ENCODE measurements at places on chromosomes 1 and 21. TPM values are rescaled to one million over a fixed set of nuclear protein-coding genes. Genes with fewer than 3 reads are reported as not detected.

DNA sequence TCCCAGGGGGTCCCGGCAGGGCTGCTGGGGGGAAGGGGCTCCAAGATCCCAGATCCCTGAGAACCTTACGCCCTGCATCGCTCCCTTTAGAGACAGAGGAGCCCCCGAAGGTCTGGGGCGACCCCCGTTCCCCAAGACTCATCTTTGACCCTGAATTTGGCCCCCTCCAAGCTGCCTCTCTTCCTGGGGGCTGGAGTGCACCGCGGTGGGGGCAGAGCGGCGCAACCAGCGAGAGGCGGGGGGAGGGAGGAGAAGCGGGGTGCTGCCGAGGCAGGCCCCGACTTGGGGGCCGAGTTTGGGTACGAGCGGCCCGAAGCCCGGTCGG, 5.4 kb upstream of the PLEKHG5 start:
- no peak for DNase-seq
- no peak overlapping the region for H3K27ac ChIP-seq
- peak overlapping the region; percentile 35 for H3K4me3 ChIP-seq

DNA sequence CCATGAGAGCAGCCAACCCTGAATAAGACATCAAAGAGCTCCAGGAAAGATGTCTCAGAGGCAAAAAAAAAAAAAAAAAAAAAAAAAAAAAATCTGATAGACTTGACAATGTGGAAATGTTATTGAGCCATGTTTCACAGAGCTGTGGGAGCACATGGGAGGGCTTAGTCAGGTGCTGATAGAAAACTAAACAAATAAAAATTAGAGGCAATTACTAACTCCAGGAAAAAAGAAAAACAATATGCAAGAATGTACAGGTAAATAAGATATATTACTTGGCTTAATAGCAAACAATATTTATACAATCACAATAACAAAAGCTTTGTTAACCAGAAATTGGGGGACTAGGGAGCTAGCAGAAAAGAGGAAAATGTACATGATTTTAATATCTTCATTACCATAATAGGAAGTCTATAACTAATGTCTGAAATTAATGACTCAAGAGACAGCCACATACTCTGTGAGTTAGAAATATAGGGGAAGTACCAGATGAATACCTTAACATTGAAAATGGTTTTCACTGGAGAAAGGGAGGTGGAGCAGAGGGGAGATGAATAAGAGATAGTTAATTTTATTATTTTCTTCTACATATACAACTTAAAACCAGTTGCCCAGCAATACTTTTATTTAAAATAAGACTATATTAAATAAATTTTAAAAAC, 16.9 kb upstream of the RGS16 start:
- DNase-seq: no peak
- peaks cover 14% of the 10 kb centered on the region for H3K27me3 ChIP-seq
- no peaks in the 10 kb centered on the region for H3K36me3 ChIP-seq
- H3K4me1 ChIP-seq: peaks cover 12% of the 10 kb centered on the region

GRCh38 chr1:47013293-47013692, 10.2 kb upstream of the CYP4X1 start:
- no peak for DNase-seq
- H3K36me3 ChIP-seq: no peaks in the 10 kb centered on the region
- H3K4me1 ChIP-seq: no peaks in the 10 kb centered on the region
- no peak overlapping the region for H3K4me3 ChIP-seq
- H3K27me3 ChIP-seq: no peaks in the 10 kb centered on the region
- H3K27ac ChIP-seq: no peak overlapping the region

DNA sequence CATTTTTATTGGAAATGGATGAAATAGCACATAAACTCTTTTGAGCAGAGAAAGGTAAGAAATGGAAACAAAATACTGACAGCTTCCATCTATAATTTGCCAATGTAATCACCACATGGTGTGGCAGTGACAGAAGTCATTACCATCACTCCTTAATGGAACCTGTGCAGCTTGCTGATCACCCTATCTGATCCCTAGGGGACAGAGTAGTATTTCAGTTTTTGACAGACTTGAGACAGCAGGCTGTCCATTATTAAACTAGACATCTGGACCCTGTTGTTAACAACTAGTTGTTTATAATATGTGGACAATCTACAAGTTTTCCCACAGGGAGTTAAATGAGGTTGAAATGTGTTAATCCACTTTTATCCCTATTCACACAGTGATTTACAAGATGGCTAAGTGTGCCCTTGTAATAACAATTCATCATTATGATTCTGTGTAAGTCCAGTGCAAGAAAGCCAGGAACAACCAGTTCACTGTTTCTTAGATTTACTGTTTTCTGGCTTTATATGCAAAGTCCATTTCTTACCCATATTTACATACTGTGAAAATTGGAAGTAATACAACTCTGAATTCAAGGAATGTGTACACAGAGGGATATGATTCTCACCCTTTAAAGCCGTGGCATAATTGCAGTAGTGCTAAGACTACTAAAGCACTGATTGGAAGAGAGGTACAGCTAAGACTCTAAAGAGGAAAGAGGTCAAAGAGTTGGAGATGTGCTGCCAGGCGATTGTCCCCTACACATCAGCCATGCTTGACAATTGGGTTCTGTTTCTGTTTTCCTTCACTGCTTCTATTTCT, 9.1 kb downstream of the KCNT2 start:
- no peaks in the 10 kb centered on the region for H3K36me3 ChIP-seq
- no peak overlapping the region for H3K4me3 ChIP-seq
- H3K27ac ChIP-seq: no peak overlapping the region
- no peak for DNase-seq
- no peaks in the 10 kb centered on the region for H3K4me1 ChIP-seq

DNA sequence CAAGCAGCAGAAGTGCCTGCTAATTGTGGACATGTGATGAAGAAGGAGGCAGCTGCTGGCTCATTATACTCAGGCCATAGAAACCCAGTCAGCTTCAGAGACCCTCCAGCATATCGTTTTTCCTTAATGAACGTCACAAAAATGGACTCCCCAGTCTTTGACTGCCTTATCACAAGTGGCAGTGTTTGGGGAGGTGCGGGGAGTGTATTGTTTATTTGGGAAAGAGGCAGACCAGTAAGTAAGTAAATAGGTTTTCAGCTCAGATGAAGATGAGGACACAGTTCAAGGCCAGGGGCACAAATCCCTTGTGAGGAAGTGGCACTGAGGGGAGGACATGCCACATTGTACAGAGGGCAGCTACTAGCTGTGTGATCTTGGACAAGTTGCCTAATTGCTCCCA, 43.5 kb upstream of the NRDC start:
- DNase-seq: no peak
- no peaks in the 10 kb centered on the region for H3K4me1 ChIP-seq
- H3K4me3 ChIP-seq: no peak overlapping the region
- H3K27me3 ChIP-seq: no peaks in the 10 kb centered on the region
- H3K27ac ChIP-seq: no peak overlapping the region

GRCh38 chr1:217435204-217435603, 195.7 kb downstream of the GPATCH2 start:
- no peaks in the 10 kb centered on the region for H3K27me3 ChIP-seq
- H3K36me3 ChIP-seq: peaks cover 7% of the 10 kb centered on the region
- H3K4me3 ChIP-seq: no peak overlapping the region
- no peaks in the 10 kb centered on the region for H3K4me1 ChIP-seq

GRCh38 chr1:154759196-154759595, 110.9 kb downstream of the KCNN3 start:
- H3K27ac ChIP-seq: no peak overlapping the region
- peaks cover 36% of the 10 kb centered on the region for H3K27me3 ChIP-seq
- DNase-seq: no peak

The LBR gene
- polyA plus RNA-seq: 71.2 TPM

- no peaks in the 10 kb centered on the region for H3K27me3 ChIP-seq
- peak; percentile 24 for DNase-seq
- no peaks in the 10 kb centered on the region for H3K36me3 ChIP-seq
- H3K4me1 ChIP-seq: peaks cover 47% of the 10 kb centered on the region
- peak within 1 kb of the TSS; percentile 82 for H3K27ac ChIP-seq
Observed at GRCh38 chr1:19979494-19979977, at the start of gene PLA2G2A. PLA2G2A (minus strand) TSS chr1:19979618; CDS start chr1:19978773, 845 bp downstream.

- no peaks in the 10 kb centered on the region for H3K4me1 ChIP-seq
- no peaks in the 10 kb centered on the region for H3K36me3 ChIP-seq
- no peak overlapping the region for H3K27ac ChIP-seq
- H3K27me3 ChIP-seq: no peaks in the 10 kb centered on the region
Observed at GRCh38 chr1:203916756-203917155, 55.4 kb downstream of the SNRPE start.

DNA sequence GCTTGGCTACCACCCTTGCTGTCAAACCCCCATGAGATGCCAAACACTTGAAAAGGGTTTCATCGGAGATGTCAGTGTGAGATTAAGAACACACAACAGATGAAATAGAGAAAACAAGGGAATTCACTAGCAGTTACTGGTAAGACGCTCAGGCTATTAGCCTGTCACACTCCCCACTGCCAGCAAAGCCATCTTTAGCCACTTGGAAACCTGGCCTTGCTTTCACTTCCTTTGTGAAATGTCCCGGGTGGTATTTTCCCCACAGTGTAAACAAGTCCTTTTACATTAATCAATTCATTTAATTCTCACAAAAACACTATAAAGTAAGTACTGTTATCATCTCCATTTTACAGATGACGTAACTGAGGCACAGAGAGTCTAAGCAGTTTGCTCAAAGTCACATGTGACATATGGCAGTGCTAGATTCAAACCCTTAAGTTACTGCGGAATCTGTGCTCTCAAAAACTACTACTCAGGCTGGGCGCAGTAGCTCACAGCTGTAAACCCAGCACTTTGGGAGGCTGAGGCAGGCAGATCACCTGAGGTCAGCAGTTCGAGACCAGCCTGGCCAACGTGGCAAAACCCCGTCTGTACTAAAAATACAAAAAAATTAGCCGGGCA, 32.7 kb upstream of the KHDRBS1 start:
- no peak for DNase-seq
- H3K27ac ChIP-seq: no peak overlapping the region
- no peaks in the 10 kb centered on the region for H3K36me3 ChIP-seq
- no peaks in the 10 kb centered on the region for H3K27me3 ChIP-seq

GRCh38 chr1:113307771-113308445, 82.4 kb upstream of the MAGI3 start:
- H3K27me3 ChIP-seq: no peaks in the 10 kb centered on the region
- H3K4me1 ChIP-seq: no peaks in the 10 kb centered on the region
- no peaks in the 10 kb centered on the region for H3K36me3 ChIP-seq
- H3K4me3 ChIP-seq: no peak overlapping the region
- DNase-seq: peak; percentile 41

The B3GALT2 gene
- 4.9 TPM for polyA plus RNA-seq

The BTF3L4 gene
- 39.6 TPM for polyA plus RNA-seq

DNA sequence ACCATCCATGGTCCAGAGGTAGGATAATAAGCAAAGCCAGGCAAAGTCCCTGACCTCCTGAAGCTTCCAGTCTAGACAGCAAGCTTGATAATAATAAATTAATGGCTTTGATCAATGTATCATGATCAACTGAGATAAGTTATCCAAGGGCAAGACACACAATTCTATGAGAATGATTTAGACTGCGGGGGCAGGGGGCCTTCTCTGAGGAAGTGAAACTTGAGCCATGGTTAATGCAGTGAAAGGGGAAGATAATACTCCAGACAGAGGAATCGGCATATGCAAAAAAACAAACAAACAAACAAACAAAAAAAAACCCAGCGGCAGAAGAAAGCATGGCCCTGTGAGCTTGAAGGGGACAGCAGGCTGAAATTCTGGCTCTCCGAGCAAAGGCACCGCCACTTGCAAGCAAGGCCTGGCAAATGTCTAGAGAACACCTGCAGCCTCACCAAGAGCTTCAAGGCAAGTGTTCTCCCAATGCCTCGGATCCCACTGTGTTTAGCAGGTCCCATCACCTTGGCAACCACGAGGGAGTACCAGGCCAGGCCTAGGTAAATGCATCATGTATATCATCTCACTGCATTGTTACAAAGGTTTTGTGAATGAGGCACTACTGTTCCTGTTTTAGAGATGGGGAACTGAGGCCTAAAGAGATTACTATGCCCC, 24.9 kb downstream of the CSMD2 start:
- H3K36me3 ChIP-seq: no peaks in the 10 kb centered on the region
- no peaks in the 10 kb centered on the region for H3K4me1 ChIP-seq
- H3K27me3 ChIP-seq: no peaks in the 10 kb centered on the region
- no peak overlapping the region for H3K4me3 ChIP-seq

- peaks cover 4% of the 10 kb centered on the region for H3K4me1 ChIP-seq
- DNase-seq: peak; percentile 68
- H3K27me3 ChIP-seq: peaks cover 54% of the 10 kb centered on the region
Observed at GRCh38 chr1:161725908-161726472, 4.6 kb downstream of the FCRLB start.

DNA sequence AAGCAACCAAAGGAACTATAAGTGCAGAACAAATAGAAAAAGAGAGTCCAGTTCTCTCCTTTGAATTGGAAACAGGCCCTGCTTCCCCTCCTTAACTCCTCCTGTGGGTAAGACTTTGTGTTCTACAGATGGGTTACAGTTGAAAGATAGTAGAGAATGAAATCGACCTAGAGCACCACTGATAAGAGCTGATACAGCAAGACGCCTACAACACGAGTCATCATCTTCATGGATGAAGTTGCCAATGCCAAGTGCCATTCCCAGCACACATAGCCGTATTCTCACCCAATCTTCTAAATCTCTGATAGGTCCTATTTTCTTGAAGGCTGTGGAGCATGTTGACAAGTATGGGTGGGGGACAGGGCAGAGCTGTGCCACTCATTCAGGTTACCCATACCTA, 99.8 kb upstream of the CAMK1G start:
- H3K4me3 ChIP-seq: no peak overlapping the region
- no peaks in the 10 kb centered on the region for H3K27me3 ChIP-seq
- no peak for DNase-seq
- H3K4me1 ChIP-seq: no peaks in the 10 kb centered on the region
- H3K36me3 ChIP-seq: no peaks in the 10 kb centered on the region
- H3K27ac ChIP-seq: no peak overlapping the region

DNA sequence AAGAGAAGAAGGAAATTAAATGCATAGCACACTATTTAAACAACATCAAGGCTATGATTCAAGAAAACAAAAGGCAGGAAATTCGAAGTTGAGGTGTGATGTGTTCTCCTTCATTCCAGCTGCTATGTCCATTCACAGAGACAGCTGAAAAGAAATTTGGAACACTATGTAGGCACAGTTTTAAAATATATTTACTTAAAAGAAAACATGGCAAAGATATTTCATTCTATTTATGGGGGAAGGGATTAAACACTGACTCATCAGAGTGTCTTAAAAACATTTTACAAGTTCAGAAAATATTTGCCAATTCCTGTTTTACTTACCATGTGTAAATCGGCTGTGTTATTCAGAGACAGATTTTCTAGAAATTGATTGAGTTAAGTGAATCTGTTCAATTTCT, 39.4 kb upstream of the NGF start:
- H3K27ac ChIP-seq: no peak overlapping the region
- no peaks in the 10 kb centered on the region for H3K36me3 ChIP-seq
- no peak for DNase-seq
- no peaks in the 10 kb centered on the region for H3K4me1 ChIP-seq
- H3K27me3 ChIP-seq: peaks cover 6% of the 10 kb centered on the region

The MAP3K21 gene
- 11.0 TPM for polyA plus RNA-seq

- H3K4me1 ChIP-seq: no peaks in the 10 kb centered on the region
- DNase-seq: no peak
- no peaks in the 10 kb centered on the region for H3K27me3 ChIP-seq
- no peak overlapping the region for H3K27ac ChIP-seq
- no peak overlapping the region for H3K4me3 ChIP-seq
- peaks cover 56% of the 10 kb centered on the region for H3K36me3 ChIP-seq
Observed at GRCh38 chr1:160359559-160360226, 7.2 kb upstream of the NHLH1 start.

- no peaks in the 10 kb centered on the region for H3K27me3 ChIP-seq
- H3K36me3 ChIP-seq: peaks cover 95% of the 10 kb centered on the region
- no peak overlapping the region for H3K27ac ChIP-seq
- no peak for DNase-seq
- H3K4me3 ChIP-seq: no peak overlapping the region
Observed at GRCh38 chr1:151290709-151291303, 8.7 kb downstream of the ZNF687 start.

- H3K36me3 ChIP-seq: no peaks in the 10 kb centered on the region
- no peaks in the 10 kb centered on the region for H3K27me3 ChIP-seq
- no peak for DNase-seq
- no peak overlapping the region for H3K27ac ChIP-seq
- peaks cover 31% of the 10 kb centered on the region for H3K4me1 ChIP-seq
Observed at GRCh38 chr1:229228522-229228921, 42.4 kb upstream of the RAB4A start.

All from large intestine (tissue), 12 donors.